ENCODE measurements at places on chromosomes 6 and 20.

DNA sequence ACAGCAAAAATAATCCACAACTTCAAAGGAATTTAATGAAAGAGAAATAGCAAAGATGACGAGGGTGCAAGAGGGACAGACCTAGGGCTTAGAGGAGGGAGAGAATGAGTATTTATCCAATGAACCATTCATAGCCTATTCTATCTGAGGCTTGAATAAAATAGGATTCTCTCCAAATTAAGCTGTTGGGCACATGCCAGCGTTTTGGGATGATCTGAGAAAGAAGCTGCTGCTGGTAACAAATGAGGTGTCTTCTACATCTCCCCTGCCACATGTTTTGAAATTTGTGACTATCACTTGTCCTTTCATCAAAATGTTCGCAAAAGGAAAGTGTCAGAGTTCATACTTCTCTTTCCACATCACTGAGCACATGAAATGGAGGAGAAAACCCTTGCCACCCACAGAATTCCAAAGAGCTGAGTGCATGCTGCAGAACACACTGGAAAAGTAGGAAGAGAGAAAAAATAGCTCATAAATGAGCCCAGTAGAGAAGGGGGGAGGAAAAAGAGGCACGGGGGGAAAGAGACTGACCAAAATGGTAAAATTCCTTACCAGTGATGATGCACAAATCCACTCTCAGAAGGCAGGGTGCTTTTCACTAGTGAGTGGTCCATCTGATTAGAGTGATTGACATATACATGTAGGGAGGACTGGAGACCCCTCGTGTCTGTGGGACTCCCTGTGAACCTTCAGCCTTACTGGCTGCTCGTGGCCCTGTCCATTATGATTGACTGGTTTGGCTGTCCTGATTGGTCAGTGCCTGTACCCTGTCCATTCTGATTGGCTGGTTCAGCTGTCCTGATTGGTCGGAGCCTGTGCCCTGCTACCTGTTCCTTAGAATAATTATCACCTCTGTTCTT lies 180.5 kb downstream of the OGFRL1 start:
- DNase-seq, result no peak

DNA sequence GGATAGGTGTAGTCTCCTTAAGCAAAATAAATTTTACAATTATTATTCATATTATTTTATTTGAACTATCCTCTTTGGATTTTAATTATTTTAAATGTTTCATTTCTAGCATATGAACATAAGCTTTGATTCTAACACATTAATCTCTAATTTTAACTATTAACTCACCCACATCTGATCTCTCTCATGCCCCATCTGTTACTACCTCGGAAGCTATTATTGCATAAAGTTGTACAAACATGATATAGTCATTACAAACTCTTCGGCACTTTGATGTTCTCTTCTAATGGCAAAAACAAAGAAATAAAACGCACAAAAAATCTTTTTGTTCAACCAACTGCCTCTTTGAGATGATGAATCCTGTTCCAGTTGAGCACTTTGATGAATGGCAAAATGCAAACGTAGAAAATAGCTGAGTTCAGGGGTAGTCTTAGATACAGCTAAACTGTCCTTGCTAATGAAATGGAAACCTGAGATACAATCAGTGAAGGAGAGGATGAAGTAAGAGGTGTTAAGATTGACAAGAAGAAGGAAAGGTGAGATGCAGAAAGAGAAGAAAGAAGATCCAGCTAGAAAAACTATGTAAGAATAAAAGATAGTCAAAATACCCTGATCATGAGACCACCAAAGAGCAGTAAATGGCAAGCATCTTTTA lies 41.1 kb downstream of the EPM2A start:
- no peak for DNase-seq

DNA sequence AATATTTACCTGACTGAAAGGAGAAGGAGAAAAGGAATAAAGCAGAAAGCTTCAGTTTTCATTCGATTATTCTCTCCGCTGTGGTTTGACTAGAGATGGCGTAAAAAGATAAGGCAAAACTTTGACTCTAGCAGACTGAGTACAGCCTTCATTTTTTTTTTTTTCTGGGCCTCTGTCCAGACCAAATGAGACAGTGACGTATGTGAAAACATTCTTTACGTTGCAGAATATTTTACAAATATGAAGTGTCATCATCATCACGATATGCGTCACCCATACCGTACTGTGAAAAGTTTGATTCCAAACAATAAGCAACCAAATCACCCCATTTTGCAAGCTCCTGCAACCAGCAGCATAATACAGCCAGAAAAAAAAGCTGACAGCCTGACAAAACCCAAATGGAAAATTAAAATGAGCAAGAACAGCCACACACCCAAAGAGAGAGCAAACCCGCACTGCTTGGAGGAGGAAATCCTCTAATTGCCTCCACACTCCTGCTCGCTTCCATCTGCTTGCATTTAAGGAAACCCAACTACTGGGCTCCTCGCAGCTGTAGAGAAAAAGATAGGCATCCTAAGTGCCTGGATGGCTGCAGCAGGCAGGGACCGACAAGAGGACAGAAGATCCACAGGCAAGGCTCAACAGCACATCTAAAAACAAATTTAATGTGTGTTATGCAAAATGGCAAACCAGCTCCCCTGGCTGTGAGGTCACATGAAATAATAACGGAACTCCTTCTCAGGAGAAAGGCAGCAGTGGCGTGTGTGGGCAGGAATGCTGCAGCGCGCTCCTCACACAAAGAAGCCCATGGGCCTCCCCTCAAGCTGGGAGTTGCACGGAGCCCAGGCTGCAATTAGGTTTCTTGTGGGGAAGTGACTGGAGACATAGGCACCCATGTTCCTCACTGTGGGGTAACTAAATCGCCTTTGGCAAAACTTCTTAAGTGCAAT lies 113.1 kb downstream of the FYN start:
- peak; percentile 84 for DNase-seq

DNA sequence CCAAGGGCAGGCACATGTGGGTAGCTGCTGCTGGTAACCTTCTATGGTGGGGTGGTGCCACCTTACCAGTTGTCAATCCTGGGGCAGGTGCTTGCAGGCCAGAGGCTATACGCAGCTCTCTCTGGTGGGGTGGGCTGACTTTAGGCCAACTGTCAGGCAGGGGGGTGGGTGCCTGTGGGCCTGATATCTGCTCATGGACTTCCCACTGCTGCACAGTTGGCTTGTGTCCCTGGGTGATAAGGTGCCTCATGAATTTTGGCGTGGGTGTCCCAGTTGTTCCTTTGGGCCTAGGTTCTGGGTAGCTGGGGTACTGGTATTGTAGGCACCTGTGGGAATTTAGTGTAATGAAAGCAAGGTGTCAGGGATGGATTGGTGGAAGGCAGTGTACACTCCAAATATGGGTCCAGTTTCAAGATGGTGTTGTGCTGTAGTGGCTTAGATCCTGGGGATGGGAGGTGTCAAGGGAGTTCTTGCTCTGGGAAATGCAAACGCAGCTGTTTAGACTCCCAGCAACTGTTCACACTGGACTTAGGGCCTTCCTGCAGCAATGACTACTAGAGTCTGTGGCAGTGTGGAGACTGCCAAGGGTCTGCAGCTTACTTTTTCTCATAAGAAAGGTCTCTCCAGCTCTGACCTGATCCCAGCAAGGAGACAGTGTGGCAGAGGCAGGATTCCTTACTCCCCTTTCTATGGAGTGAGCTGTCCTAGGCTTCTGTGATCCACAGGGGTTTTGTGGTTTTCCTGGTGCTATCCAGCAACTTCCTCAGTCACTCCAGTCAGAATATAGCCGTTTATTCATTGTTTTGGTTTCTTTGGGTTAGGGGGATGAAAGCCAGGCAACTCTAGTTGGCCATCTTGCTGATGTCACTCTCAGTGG lies 128.2 kb downstream of the CRYBG1 start:
- no peak for DNase-seq

GRCh38 chr6:12111363-12111670 lies 99.2 kb downstream of the HIVEP1 start:
- no peak for DNase-seq

- no peak for DNase-seq
Observed at GRCh38 chr20:34693414-34693813, 10.7 kb upstream of the TP53INP2 start.

DNA sequence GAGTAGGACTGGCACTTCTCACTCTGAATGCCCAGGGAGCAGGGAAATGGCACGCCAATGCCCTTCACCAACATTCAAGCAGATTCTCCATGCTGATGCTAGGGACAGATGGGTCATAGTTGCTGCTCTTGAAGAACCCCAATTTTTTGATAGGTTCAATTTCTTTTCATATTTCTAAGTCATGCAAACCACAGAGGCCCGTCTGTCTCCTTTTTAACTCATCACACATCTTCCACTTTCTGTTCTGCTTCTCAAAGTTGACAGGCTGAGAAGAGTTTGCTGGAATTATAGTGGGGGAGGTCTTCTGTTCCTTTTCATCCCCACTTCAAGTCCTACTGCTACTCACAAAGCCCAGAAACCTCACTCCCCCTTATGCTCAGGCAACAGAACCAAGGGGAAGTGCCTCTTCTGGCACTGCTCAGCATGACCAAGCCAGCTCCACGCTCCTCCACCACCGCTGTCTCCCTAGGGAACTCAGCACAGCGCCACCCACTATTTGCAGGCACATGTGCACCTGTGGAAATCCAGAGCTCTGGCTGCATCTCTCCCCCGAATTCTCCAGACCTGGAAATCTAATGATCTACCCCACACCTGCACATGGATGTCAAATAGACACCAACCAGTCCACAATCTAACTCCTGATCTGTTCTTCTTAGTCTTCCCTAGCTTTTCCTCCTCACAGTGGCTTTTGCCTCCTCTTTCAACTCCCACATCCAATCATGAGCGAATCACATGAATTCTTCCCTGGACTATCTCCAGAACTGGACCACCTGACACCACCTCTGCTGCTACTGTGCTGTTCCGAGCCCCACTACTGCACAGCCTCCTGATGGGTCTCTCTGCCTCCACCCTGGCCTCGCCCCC lies 10.7 kb downstream of the ZBTB24 start:
- no peak for DNase-seq

DNA sequence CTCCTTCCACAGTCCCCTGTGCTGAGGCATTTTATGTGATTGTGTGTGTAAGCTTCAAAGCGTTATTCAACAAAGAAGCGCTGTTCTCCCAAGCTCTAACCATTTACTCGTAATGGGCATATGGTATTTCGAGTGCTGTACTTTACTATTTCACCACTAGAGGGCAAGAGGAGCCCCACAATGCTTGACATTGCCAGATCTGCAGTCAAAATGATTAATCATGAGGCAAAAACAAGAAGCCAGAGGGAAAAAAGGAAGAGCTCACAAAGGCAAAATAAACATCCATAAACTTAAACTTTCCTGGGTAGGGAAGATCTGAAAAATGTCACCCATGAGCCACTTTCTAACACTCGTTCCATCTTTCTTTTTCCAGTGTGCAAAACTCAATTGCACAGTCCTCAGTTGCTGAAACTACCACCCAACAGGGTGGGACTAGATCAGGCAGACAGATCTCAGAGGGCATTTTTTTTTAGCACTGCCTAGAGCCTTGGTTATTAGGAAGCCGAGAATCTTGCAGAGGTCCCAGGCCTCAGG lies 215.0 kb upstream of the PLCB4 start:
- DNase-seq, result peak; percentile 25

DNA sequence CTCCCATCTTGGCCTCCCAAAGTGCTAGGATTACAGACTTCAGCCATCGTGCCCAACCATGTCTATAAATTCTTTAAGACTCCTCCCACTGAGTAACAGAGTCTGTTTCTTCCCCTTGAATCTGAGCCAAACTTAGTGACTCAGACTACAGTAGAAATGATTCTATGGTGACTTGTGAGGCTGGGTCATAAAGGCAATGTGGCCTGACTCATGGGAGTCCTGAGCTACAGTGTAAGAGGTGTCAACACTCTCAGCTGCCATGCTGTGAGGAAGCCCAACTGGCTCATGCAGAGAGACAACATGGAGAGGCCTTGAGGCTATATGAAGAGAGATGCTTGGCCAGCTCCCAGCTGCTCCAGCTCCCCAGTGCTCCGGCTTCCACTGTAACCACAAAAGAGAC lies 5.2 kb upstream of the NRSN2 start:
- no peak for DNase-seq

GRCh38 chr6:139152088-139152891 lies 17.4 kb downstream of the HECA start:
- DNase-seq, result no peak

DNA sequence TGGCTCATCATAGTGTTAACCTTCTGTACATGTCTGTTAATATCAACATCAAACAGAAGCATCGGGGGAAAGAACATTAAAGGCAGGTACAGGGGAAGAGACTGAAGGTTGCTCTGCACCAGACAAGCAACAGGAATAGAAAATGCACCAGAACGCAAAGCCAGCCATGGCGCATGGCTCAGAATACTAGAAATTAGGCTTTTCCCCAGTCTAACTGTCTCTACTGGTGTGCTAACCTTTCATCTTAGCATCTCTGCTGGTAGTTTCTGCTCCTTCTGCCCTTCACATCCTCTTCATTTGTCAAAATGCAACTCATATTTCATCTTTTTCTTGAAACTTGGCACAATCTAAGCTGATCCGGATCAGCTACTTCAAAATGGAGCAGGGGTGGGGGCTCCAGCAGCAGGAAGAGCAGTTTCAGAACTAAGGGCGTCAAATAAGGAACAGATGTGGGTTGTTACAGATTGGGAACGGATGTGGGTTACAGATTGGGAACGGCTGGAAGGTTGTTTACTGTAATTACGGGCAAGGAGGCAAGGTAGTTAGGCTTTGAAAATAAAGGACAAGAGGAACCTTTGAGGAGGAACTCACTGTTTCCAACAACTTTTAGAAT lies 13.1 kb upstream of the RNASET2 start:
- DNase-seq, result no peak

DNA sequence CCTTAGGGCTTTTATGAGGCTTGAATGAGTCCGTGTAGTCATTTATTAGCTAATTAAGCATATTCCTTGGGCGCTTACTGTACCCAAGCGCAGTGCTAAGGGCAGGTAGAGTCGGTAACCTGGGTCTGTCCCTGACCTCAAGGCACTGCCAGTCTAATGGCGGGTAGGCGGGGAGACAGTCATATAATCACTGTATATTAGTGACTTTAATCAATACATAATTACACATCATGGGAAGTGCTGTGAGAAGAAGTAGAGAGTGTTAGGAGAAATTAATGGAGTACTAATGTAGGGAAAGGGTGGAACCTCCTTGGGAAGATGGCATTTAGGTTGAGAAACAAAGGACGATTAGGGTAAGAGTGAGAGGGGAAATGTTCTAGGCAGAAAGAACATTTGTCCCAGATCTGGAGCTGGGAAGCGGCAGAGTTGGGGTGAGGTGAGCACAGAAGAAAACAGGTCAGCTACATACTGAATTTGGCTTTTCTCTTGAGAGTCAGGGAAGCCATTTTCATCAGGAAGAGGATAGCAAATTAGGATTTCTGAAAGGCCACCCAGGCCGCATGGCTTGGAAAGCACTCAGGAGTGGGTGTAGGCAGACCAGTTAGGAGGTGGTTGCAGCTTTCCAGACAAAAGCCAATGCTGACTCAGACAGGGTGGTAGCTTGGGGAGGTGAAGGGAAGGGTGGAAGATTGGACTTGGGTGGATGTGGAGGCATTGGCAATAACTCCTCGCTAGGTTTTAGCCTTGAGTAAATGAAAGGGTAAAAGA lies 954 bp upstream of the BLCAP start:
- no peak for DNase-seq

GRCh38 chr20:44849703-44850102 lies 35.8 kb upstream of the YWHAB start:
- DNase-seq, result no peak

Data from CD4-positive, alpha-beta T cell treated with Interleukin-1 beta for 1 hour (primary cell).